ENCODE measurements at places on chromosomes 7 and 10.

- DNase-seq = no peak
Measured at GRCh38 chr10:6033954-6034353, 28.2 kb downstream of the IL2RA start.

DNA sequence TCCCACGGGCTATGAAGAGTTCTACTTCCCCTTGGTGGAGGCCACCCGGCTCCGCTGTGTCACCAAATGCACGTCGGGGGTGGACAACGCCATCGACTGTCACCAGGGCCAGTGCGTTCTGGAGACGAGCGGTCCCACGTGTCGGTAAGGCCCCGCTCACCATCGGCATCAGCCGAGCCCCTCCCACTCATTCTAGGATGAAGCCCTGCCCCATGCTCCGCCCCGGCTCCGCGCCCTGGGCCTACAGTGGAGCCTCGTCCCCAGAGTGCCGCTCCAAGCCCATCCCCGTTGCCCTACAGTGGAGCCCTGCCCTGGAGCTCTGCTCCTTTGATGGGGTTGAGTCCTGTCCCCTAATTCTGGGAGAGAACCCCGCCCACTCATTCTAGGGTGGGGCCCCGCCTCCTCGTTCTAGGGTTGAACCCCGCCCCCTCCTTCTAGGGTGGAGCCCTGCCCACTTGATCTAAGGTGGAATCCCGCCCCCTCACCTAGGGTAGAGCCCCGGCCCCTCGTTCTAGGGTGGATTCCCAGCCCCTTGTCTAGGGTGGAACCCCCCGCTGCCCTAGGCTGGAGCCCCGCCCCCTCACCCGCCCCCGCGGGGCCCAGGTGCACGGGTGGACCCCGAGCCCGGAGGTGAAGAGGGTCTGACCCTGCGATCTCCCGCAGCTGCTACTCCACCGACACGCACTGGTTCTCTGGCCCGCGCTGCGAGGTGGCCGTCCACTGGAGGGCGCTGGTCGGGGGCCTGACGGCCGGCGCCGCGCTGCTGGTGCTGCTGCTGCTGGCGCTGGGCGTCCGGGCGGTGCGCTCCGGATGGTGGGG lies 3.4 kb upstream of the MUC12 start:
- peak; percentile 29 for DNase-seq

GRCh38 chr10:17474595-17475323 lies 20.4 kb upstream of the ST8SIA6 start:
- DNase-seq = no peak

DNA sequence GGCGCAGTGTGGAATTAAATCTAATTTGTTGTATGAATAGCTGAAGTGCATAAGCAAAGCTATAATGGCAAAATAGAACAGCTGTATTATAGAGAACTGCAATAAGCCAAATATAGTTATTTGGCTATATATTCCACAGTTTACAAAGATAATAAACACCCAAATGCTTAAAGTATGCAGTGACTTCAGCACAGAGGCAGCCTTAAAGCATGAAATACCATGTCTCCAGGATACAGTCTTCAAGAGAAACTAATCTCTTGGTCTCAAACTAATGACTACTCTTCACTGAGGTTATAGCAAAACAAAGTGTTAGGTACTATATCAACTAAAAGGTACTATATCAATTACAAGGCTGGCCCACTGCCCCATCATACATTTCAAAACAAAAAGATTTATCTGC lies 48.0 kb downstream of the NT5C2 start:
- peak; percentile 52 for DNase-seq

GRCh38 chr10:126448091-126448490 lies 59.8 kb upstream of the ADAM12 start:
- DNase-seq = no peak

DNA sequence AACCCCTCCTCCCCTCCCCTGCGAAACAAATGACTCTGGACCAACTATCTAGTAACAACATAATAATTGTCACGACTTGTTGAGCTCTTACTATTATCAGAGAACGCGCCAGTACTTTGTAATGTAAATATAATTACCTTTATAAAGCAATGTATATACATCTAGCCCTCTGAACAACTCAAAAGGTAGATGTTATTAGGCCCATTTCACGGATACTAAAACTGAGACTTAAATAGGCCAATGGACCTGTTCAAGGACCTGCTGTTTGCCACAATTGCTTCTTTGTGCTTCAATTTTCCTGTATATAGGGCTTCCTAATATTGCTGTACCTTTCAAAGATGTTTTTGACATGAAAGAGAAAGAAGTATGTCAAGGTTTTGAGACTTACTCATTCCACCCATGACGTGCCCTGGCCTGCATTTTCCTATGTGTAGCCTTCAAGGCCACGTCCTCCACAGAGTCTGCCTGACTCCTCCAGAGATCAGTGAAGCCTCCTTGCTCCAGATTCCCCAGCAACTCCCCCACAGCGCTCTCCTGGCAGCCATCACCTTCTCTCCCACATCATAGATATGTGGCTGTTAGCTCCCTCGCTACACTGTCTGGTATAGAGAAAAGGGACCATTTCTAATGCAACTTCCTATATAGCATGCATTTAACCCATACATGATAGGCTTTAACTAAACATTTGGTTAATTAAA lies 156.6 kb downstream of the SKIDA1 start:
- DNase-seq = peak; percentile 45

- peak; percentile 5 for DNase-seq
Measured at GRCh38 chr7:117780832-117781231, 92.4 kb downstream of the CTTNBP2 start.

GRCh38 chr7:121390617-121391016 lies 5.5 kb downstream of the FAM3C start:
- DNase-seq = no peak
